ENCODE measurements at places on chromosomes 11 and 22.
A peak's percentile ranks its signal among the peaks of the same experiment; 100 is the strongest.

DNA sequence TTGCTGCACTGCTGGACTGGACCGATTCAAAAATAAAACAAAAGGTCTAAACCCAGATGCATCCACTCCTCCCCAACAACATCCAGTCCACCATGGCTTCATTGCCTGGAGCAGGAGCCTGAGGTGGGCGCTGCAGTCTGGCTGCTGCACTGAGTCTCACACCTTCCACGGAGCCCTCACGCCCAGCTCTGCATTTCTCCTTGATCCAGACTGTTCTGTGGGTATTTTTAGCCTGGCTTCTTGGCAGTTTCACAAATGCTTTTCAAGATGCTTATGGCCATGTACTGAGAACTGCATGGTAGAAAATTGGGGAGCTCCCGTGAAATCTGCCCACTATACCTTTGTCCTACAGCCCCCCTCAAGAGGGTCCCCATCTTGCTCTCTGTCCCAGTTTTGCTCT lies 53.3 kb upstream of the JAM3 start:
- DNase-seq = no peak

- DNase-seq = peak; percentile 91
Measured at GRCh38 chr11:129375751-129376657, at the start of gene BARX2. Gene BARX2 (plus strand): TSS chr11:129375848. CDS start chr11:129376036, 188 bp downstream.

DNA sequence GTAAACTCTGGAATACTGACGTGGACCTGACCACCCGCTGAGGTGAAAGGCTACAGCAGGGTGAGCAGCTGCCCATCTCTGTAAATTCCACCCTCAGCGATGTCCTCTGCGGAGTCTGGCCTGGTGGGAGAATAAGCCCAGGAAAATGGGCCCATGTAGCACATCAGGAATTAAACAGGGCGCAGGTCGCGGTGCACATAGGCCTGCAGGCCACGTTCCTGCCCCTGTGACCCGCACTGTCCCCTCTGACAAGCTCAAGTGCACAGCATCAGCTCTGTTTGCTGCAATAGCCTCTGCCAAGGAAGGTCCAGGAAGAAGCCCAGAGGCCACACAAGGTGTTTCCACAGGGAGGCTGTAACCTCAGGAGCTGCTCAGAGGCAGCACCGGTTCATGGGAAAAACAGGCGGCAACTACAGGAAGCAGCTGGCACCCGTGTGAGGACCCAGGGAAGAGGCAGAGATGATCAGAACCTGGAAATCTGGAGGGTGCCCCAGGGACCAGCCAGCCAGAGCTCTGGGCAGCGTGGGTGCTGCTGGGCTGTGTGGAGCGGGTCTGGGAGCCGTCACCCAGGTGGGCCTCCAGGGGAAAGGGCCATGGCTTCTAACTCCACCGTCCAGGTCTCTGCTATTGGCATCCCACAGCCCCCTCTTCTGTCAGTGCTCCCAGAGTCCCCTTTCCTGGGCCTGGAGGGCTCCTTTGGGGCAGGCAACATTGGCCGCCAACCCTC lies 808 bp upstream of the IFITM2 start:
- DNase-seq = no peak

- DNase-seq = no peak
Measured at GRCh38 chr22:42418811-42419242, 13.4 kb downstream of the NFAM1 start.

GRCh38 chr11:81979448-81979847 lies 754.2 kb downstream of the FAM181B start:
- DNase-seq = no peak

DNA sequence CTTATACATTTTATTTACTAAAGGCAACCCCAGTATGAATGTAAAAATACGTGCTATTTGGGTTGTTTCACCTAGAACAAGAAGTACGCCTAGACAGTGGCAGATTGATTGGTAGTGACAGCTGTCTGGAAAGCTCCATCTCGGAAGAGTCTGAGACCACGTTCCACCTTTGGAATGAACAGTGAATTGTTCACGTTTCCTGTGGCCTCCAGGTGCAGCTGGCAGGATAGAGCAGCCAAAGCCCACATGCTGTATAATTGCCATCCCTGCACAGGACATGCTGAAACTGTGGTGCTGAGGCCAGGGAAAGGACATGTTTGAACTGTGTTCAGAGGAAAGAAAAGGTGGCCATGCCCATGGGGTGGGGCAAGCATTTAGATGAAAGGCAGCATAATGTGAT lies 218.7 kb upstream of the MTNR1B start:
- no peak for DNase-seq

DNA sequence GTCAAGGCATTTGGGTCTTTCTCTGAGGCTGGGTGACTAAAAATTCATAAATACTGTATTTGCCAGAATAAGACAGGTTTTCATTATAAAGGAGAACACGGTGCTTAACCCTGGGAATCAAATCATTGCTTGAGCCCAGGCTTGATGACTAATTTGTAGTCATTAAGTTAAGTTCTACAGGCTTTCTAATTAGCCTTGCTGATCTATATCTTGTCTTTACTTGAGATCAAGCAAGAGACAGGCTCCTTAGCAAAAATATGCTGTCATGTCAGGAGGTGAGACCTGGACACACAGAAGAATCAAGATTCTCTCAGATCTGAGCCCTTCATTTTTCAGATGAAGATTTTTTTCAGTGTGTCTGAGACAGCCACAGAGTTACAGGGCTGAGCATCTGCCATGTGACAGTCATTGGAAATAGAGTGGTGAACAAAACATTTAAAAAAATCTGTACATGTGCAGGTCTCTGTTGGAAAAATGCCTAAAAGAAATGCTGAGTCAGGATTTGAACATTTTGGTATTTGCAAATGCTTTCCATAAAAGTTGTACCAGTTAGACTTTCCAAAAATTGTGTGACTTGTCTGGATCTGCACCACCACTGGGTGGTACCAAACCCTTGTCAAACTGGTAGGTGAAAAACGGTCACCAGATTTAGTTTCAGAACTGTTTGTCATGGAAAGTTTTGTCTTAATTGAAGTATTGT lies 14.6 kb downstream of the ACAT1 start:
- DNase-seq = no peak

Measured in endodermal cell (in vitro differentiated cells).